ENCODE measurements at places on chromosomes 5 and 9.

DNA sequence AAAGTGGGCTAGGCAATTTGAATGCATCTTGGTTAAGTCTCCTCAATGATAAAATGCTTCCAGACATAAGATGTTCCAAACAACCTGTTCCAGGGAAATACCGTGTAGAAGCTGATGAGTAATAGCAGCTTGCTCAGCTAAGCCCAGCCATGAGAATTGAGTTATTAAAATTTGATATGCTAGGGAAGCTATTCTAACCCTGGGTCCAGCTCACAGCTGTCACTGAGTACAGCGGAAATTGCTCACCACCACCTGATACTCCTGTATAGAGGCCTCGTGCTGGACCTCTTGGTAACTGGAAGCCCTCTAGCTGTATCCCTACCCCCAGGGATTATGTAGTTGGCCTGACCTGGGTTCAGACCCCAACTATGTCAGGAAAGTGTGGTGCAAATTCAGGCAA is 521.3 kb upstream of the TRPC7 start:
- DNase-seq, result no peak

DNA sequence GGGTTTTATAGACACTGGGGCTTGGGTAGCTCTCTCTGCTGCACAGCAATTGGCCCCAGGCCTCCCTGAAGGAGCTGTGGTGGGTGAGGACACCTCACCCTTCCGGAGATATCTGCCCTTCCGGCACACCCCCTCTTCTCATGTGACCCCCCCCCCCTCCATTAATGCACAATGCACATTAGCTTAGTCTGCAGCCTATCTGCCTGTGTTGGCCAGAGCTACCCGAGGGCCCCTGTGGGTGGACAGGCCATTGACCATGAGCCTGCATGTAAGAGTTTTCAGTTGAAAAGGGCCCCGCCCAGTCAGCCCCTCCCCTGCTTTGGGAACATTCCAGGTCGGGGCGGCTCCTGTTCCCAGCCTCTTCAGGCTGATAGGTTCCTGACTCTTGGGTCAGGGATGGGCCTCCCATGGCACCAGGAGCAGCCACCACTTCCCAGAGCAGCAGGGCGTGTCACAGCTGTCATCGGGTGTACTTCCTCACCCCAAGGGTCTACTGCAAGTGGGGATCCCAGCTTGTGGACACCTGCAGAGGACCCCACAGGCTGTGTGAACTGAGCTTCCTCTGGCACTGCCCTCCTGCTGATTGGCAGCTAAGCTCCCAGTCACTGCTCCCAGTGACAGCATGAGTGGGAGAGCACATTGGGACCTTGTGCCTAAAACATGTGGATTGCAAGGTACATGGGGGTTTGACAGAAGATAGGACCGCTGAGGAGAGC is 17.8 kb downstream of the PHF2 start:
- no peak for DNase-seq

GRCh38 chr9:88746029-88746742 is 211.2 kb downstream of the NXNL2 start:
- peak; percentile 96 for DNase-seq

GRCh38 chr5:43635374-43635773 is 32.4 kb downstream of the NNT start:
- DNase-seq, result peak; percentile 26

All from fibroblast of skin of right quadriceps (primary cell).